ENCODE measurements at places on chromosomes 16 and 17. TPM values are rescaled to one million over a fixed set of nuclear protein-coding genes. Genes with fewer than 3 reads are reported as not detected.

TK1 gene
- 1.6 TPM for total RNA-seq

GRCh38 chr16:80914379-80915078, 92.2 kb downstream of the CMC2 start:
- DNase-seq: no peak

GRCh38 chr17:66654106-66654740, 180.7 kb upstream of the CACNG5 start:
- peak; percentile 18 for DNase-seq

DNA sequence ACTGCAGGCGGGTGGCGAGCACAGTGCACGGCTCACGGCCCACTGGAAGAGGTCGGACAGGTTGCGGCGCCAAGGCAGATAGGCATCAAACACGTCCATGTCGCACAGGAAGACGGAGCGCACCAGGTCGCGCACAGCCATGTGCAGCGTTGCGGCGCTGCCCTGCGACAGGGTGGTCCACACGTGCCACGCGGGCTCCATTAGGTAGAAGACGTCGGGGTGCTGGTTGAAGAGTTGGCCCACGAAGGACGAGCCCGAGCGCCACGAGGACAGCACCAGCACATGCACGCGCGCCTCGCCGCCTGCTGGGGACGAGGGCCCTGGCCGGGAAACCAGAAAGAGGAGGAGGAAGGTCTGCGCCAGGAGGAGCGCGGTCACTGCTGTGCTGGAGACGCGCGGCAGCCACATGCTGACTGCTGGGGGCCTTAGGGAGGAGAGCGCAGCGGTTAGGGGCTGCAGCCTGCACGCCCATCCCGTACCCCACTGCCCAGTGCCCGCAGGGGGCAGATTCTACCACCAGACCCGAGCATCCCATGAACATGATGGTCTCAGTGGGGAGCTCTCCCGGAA, 15.0 kb upstream of the TMEM170A start:
- DNase-seq: no peak

GRCh38 chr16:78256686-78257375, 157.4 kb downstream of the WWOX start:
- DNase-seq: no peak

DNA sequence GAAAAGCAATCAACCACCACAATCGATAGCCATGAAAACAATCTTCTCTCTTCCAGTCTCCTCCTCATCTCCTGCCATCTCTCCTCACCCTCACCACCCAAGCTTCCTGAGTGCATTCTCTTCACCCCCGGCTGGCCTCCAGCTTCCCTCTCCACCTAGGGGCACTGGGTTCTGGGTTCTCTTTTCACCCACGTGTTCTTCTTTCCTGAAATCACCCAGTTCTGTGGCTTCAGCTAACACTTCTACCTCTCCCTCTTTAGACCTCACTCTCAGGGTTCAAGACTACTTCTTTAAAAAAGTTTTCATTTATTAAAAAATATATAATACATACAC, 8.2 kb downstream of the ITGAM start:
- DNase-seq: no peak

TOX3 gene
- total RNA-seq: 11.1 TPM

EPOP gene
- 1.6 TPM for total RNA-seq

EVPLL gene
- total RNA-seq: not detected

DNA sequence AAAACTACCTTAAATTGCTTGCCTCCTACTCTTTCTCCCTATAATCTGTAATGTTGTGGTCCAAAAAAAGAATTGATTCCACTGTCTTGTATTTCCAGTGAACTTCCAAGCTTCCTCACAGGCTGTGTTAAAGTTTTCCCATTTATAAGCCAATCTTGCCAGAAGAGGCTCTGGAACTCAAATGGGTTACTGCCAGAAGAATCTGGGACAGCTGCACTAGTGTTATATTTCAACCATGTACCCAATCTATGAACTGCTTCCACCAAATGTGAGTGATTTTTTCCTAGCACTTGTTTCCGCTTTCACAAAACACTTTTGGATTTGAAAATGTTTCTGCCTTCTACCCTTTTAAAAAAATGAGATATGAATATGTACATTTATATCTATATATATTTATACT, 1.8 kb downstream of the CCDC43 start:
- DNase-seq: no peak

CCL4 gene
- total RNA-seq: 4.1 TPM

RCVRN gene
- total RNA-seq: 0.16 TPM

SMIM36 gene
- not detected for total RNA-seq

ZG16 gene
- total RNA-seq: not detected

- DNase-seq: no peak
Observed at GRCh38 chr16:10428433-10429168, 42.7 kb downstream of the ATF7IP2 start.

GRCh38 chr16:85863384-85863774, 35.6 kb upstream of the IRF8 start:
- DNase-seq: no peak

SCN4A gene
- not detected for total RNA-seq

GRCh38 chr17:39143552-39144093, 7.8 kb downstream of the PLXDC1 start:
- no peak for DNase-seq

DNA sequence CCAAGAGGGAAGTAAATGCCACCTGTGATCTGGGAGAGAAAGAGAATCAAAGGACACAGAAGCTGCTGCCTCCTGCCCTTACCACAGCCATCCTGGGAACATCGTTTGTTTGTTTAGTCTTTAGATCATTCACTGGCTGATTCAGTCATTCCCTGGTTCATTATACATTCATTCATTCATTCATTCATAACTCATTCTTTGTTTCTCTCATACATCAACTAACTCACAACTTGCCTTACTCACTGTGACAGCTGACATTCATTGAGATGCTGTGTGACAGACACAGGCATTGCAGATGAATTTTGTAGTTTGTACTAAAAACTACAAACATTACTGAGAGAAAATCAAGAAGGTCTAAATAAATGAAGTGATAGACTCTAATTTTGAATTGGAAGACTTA, 291.0 kb upstream of the TNRC6C start:
- no peak for DNase-seq

EVI2B gene
- total RNA-seq: 0.31 TPM

DNA sequence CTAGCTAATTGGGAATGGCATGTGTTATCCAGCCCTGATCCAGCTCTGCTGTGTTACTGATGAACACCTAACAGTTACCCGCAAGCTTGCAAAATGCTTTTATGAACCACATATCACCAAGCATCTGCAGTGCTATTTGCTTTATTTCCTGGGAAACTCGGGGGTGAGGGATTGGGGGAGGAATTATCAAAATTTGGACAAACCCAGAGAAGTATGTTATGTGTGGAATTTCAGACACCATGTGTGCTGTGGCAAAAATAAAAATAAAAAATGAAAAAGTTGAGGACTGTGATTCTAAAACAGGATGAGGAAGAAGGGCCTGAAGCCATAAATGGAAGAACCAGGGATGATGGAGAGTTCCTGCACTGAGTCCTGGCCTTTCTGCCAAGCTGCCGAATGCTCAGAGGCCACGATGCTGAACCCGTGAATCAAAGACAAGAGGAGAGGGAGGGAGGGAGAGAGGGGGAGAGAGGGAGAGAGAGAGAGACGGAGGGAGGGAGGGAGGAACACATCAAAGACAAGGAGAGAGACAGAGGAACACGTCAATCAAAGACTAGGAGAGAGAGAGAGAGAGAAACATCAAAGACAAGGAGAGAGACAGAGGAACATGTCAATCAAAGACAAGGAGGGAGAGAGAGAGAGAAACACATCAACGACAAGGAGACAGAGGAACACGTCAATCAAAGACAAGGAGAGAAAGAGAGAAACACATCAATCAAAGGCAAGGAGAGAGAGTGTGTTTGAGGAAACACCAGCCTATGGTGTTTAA, 89.8 kb downstream of the MRM3 start:
- DNase-seq: no peak

GRCh38 chr17:791829-792228, 9.7 kb downstream of the MRM3 start:
- no peak for DNase-seq

- no peak for DNase-seq
Observed at GRCh38 chr16:13245713-13246377, 344.4 kb downstream of the SHISA9 start.

LITAFD gene
- not detected for total RNA-seq

GRCh38 chr17:67433248-67433924, 56.3 kb downstream of the PITPNC1 start:
- no peak for DNase-seq

GRCh38 chr16:50521246-50521900, 26.8 kb upstream of the NKD1 start:
- no peak for DNase-seq

DNA sequence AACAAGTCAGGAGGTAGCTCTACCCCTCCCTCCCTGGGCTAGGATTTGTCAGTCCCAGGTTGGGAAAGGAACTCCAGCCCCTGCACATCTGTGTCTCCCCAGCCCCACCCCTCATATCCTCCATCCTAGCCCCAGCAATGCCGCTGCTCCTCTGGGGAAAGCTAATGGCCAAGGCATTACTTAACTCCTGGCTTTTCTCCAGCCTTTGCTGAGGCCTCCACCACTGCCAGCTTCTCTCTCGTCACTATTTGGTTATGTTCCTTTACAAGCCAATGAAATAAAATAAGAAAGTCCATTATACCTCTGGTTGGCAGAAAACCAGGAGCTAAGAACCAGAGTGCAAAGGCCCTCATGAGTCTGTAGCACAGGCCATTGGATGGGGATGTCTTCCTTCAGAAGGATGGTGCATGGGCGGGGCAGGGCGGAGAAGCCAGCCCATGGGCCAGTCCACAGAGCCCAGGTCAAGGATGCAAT, 171.0 kb downstream of the CCDC182 start:
- DNase-seq: no peak

GRCh38 chr16:11253009-11253994, 2.7 kb downstream of the SOCS1 start:
- DNase-seq: no peak

Data from occipital lobe (tissue), 3 donors.